ENCODE measurements at places on chromosomes 7 and 10.

DNA sequence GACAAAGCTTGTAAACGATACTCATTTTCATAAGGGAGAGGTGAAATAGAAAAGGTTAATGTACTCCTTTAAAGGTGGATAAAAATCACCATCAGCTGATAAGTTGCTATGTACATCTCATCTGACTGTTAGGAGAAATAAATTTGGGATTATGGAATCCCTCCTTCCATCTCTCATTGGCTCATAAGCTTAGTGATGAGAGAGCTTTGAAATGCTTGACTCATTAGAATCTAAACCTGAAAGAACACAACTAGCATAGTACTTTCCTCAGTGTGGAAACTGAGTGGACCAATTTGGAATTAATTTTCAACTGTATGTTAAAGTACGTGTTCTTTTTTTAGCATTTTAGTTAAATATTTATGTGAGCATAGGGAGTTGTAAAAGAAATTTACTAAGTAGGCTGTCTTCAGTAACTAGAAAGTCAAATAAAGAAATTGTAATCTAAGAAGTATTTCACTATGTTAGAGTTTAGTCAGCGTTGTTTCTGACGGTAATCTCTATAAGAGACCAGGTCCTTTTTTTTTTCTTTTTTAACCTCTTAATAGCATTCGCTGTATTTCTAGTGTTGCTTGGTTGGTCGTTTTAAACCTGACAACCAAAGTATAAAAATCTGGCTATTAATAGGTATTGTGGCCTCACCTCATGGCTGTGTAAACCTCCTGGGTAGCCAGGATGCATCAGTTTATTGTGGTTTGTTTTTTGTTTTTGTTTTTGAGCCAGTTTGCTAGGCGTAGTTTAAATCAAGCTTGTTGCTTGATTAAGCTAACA is 34.4 kb downstream of the FHIP2A start:
- no peak for DNase-seq

- DNase-seq, result no peak
Measured at GRCh38 chr10:117899181-117899683, 147.5 kb downstream of the RAB11FIP2 start.

GRCh38 chr10:62492012-62492869 is 118.1 kb downstream of the ZNF365 start:
- peak; percentile 25 for DNase-seq

GRCh38 chr7:77893813-77894212 is 95.2 kb downstream of the PHTF2 start:
- no peak for DNase-seq

GRCh38 chr10:58014436-58014835 is 253.3 kb downstream of the IPMK start:
- DNase-seq, result no peak

DNA sequence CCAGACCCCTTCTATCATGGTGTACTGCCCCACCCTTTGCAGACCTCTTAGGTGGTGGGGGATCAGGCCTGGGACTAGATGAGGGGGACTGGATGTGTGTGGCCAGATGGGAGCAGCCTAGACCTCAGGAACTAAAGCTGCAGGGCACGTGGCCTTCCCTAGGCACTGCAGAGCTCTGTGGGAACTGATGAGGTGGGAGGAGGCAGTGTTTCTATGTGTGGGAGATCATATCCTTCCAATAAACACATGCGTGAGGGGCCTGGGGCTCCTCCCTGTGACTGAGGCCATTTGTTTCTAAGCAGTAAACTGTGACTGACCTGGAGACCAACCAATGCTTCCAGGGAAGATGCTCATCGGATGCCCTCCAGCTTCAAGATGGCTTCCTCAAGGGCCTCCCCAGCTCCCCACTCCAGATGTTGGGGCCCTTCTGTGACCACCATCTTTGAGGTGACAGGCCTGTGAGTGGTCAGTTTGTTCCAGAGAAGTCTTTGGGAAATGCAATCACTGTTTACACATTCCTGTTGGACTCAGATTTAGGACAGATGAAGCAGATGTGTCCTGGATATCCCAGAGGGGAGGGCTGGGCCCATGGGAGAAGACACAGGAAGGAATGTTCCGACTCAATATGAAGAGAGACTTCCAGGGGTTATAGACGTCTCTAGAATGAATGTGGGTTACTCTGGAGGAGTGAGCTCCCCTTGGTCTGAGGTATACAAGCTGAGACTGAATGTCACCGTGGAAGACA is 23.6 kb upstream of the ZCCHC24 start:
- DNase-seq, result no peak

DNA sequence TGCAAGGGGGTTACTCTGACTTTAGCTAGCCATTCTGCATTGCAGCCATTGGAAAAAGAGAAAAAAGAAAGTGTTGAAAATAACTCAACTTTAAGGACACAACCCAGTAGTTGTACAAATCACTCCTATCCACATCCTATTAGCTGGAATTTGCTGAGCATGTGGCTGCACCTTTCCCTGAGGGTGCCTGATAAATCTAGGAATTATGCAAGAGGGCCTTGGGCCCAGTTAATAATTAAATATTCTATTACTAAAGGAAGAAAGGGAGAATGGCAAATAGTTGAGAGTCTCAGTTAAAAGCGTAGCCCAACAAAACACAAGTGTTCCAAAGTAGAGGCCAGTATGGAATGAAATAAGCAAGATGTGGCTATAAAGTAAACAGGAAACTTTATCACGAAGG is 200.9 kb upstream of the CNTNAP2 start:
- no peak for DNase-seq
